SJSA1 (cell line): ENCODE measurements at places on chromosomes 4 and X. TPM values are rescaled to one million over a fixed set of nuclear protein-coding genes. Genes with fewer than 3 reads are reported as not detected.

DGAT2L6 gene
- total RNA-seq = not detected in 2 replicates

ETDA gene
- total RNA-seq = not detected in 2 replicates

IDH3G gene
- 51.0 and 80.1 TPM in 2 replicates for total RNA-seq

CCNQ gene
- 39.9 and 49.3 TPM in 2 replicates for total RNA-seq

SSX4 gene
- 0.11 TPM in 1 of 2 replicates, not detected in the other for total RNA-seq

F9 gene
- total RNA-seq = not detected in 2 replicates

KIF4A gene
- 56.3 and 66.2 TPM in 2 replicates for total RNA-seq

HS3ST1 gene
- not detected in 2 replicates for total RNA-seq

PIGA gene
- total RNA-seq = 5.1 and 12.2 TPM in 2 replicates
